Breast epithelium (tissue), 4 donors: ENCODE measurements at places on chromosomes 2 and 18. TPM values are rescaled to one million over a fixed set of nuclear protein-coding genes. Genes with fewer than 3 reads are reported as not detected.
A peak's percentile ranks its signal among the peaks of the same experiment; 100 is the strongest.

DNA sequence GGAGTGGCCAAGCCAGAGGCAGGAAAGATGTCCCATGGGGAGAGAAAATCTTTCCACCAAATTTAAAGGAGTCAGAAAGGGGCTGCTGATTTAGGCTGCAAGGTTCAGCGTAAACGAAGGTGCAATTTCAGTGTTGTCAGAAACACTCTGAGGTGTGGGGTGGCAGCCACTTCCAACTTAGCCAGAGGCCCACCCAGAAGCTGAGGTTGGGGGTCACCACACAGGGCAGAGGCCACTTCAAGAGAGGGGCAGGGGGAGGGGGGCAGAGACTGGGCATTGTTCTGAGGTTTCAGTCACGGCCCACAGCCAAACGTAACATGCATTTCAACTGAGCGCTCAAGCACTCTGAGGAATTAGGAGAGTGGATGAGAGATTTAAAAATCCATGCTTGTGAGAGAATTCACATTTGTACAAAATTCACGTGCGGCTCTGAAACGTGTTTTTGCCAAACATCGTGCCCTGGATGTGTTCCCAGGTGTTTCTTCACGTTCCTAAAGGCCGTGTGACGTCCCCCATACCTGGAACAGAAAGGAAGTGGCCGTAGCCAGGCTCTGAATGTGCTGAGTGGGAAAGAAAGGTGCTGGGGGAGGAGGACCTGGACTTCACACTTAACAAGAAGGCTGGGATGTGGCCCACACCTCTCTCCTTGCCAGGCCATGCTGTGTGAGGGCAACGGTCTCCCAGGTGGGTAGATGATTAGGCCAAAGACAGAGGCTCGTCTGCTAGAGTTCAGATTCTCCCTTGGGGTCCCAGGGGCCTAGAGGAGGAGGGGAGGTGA, 19.5 kb upstream of the BOK start:
- no peak for DNase-seq
- H3K4me1 ChIP-seq = peaks cover 15% of the 10 kb centered on the region
- no peaks in the 10 kb centered on the region for H3K27me3 ChIP-seq
- no peak overlapping the region for H3K27ac ChIP-seq

Gene NEB
- total RNA-seq = 2.0 TPM

- no peaks in the 10 kb centered on the region for H3K4me1 ChIP-seq
- no peak overlapping the region for H3K27ac ChIP-seq
- no peaks in the 10 kb centered on the region for H3K27me3 ChIP-seq
- no peaks in the 10 kb centered on the region for H3K36me3 ChIP-seq
- H3K4me3 ChIP-seq = no peak overlapping the region
These were observed 75.6 kb upstream of the EFEMP1 start for GRCh38 chr2:55999231-55999630.

- H3K4me3 ChIP-seq = peak overlapping the region; percentile 21
- DNase-seq = no peak
- H3K36me3 ChIP-seq = no peaks in the 10 kb centered on the region
- H3K27me3 ChIP-seq = no peaks in the 10 kb centered on the region
These were observed 77.5 kb downstream of the EIF2AK3 start for GRCh38 chr2:88549616-88550292.

DNA sequence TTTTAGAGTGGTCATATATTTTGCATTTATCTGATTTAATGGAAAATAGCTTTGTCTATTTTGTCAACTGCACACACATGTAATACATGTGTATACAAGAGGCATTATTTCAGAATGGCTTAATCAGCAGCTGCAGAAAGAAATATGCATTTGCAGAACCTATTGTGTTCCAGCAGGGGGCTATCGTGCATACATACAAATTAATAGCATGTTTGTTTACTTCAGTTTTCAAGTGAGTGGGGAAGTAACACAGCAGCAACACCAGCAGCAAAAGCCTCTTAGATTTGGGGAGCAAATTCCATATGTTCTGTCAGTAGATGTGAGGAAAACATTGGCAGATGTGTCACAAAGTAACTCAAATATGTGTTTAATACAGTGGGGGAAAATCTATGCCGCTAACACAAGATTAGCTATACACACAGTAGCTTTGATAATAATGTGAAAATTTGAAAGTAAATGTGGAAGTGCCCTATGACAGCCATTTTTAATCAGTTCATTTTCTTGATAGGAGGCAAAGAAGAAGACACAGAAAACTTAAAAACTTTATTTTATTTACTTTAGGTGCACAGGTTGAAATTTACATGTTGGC, 218.1 kb downstream of the WDR7 start:
- no peaks in the 10 kb centered on the region for H3K36me3 ChIP-seq
- H3K4me3 ChIP-seq = no peak overlapping the region
- H3K27ac ChIP-seq = no peak overlapping the region
- DNase-seq = no peak

- H3K4me3 ChIP-seq = no peak overlapping the region
- DNase-seq = no peak
- H3K27me3 ChIP-seq = peaks cover 4% of the 10 kb centered on the region
- no peaks in the 10 kb centered on the region for H3K4me1 ChIP-seq
- no peaks in the 10 kb centered on the region for H3K36me3 ChIP-seq
- no peak overlapping the region for H3K27ac ChIP-seq
These were observed 63.6 kb upstream of the SH3RF3 start for GRCh38 chr2:109065391-109065734.

GRCh38 chr2:428591-428990, 140.7 kb upstream of the ALKAL2 start:
- no peaks in the 10 kb centered on the region for H3K36me3 ChIP-seq
- no peaks in the 10 kb centered on the region for H3K4me1 ChIP-seq
- no peak for DNase-seq

Gene RASGRP3
- 9.3 TPM for total RNA-seq

Gene TANC1
- total RNA-seq = 18.9 TPM

DNA sequence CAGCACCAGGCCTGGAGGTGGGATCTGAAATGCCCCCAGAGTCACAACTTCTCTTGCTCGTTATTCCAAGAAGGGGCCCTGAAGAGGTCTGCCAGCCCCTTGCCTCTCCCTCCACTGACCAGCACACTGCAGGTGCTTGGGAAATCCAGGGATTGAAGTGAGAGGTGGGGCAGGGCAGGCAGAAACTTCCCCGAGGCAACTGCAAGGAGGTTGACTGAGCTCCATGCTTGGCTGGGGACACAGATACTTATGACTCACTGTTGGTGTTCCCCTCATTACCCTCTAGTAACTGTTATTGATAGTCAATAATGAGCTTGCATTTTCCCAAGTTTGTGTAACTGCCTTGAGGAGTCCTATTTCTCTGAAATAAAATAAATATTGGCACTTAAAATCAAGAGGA, 47.5 kb downstream of the MARCO start:
- DNase-seq = no peak
- no peaks in the 10 kb centered on the region for H3K36me3 ChIP-seq
- H3K27me3 ChIP-seq = no peaks in the 10 kb centered on the region

GRCh38 chr2:120943403-120944034, 207.9 kb downstream of the GLI2 start:
- H3K4me1 ChIP-seq = no peaks in the 10 kb centered on the region
- no peaks in the 10 kb centered on the region for H3K36me3 ChIP-seq
- DNase-seq = no peak
- H3K27me3 ChIP-seq = no peaks in the 10 kb centered on the region

- no peak overlapping the region for H3K27ac ChIP-seq
- DNase-seq = no peak
- no peaks in the 10 kb centered on the region for H3K4me1 ChIP-seq
- no peaks in the 10 kb centered on the region for H3K27me3 ChIP-seq
- H3K4me3 ChIP-seq = no peak overlapping the region
These were observed 646.9 kb upstream of the ZEB2 start for GRCh38 chr2:145166731-145167302.

- no peak for DNase-seq
- H3K27me3 ChIP-seq = no peaks in the 10 kb centered on the region
- no peak overlapping the region for H3K27ac ChIP-seq
- no peaks in the 10 kb centered on the region for H3K4me1 ChIP-seq
These were observed 34.0 kb downstream of the SLC4A1AP start for GRCh38 chr2:27697660-27698059.

Gene VWA3B
- not detected for total RNA-seq

Gene CYP26B1
- 3.8 TPM for total RNA-seq

GRCh38 chr2:45068571-45069140, 59.4 kb upstream of the SIX2 start:
- H3K4me1 ChIP-seq = no peaks in the 10 kb centered on the region
- no peaks in the 10 kb centered on the region for H3K27me3 ChIP-seq
- H3K36me3 ChIP-seq = no peaks in the 10 kb centered on the region
- DNase-seq = no peak
- no peak overlapping the region for H3K27ac ChIP-seq
- no peak overlapping the region for H3K4me3 ChIP-seq

DNA sequence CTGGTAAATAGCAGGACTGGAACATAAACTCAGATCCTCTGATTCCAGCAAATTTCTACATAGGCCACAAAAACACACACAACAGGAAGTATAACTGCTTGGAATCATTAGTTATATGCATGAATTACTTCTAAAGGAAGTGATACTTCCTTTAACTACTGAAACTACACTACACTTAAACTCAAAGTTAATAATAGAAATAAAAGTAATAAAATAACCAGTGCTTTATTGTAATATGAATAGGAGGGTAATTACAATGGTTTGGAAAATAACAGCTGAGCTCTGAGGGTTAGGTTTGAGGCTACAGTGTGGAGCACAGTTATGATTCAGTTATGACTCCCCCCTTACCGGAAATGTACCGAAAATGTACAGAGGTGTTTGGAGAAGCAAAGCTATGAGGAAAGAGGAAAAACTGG, 18.5 kb upstream of the POLI start:
- no peaks in the 10 kb centered on the region for H3K36me3 ChIP-seq
- no peaks in the 10 kb centered on the region for H3K27me3 ChIP-seq
- H3K4me1 ChIP-seq = no peaks in the 10 kb centered on the region
- DNase-seq = no peak
- H3K4me3 ChIP-seq = no peak overlapping the region
- no peak overlapping the region for H3K27ac ChIP-seq

Gene EFHD1
- 52.8 TPM for total RNA-seq

- no peak for DNase-seq
- no peaks in the 10 kb centered on the region for H3K4me1 ChIP-seq
- H3K36me3 ChIP-seq = no peaks in the 10 kb centered on the region
- H3K27ac ChIP-seq = peak overlapping the region; percentile 100
These were observed 433 bp downstream of the NPC1 start for GRCh38 chr18:23585897-23586248.

Gene ACTR1B
- total RNA-seq = 59.6 TPM

Gene G6PC2
- not detected for total RNA-seq

GRCh38 chr2:191165176-191165643, 14.4 kb upstream of the STAT4 start:
- H3K27me3 ChIP-seq = no peaks in the 10 kb centered on the region
- no peak for DNase-seq
- H3K36me3 ChIP-seq = no peaks in the 10 kb centered on the region
- H3K4me1 ChIP-seq = no peaks in the 10 kb centered on the region

- H3K36me3 ChIP-seq = no peaks in the 10 kb centered on the region
- H3K4me1 ChIP-seq = no peaks in the 10 kb centered on the region
- H3K27me3 ChIP-seq = no peaks in the 10 kb centered on the region
These were observed 16.4 kb upstream of the RTTN start for GRCh38 chr18:70221915-70222278.

DNA sequence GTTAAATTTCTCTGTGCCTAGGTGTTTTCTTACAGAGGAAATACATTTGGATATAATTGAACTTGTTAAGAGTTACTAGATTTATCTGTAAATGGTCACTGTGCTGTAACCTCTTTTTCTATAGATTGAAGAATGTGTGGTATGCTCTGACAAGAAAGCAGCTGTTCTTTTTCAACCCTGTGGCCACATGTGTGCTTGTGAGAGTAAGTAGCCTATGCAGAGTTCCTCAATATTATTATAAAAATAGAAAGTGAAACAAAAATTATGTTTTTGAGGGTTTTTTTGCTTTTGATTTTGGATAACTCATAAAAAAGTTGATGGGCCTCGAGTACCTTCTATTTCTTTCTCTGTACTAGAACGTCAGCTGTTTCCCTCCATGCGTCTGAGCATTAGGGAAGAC, 112.4 kb downstream of the MIB1 start:
- H3K4me1 ChIP-seq = no peaks in the 10 kb centered on the region
- H3K27ac ChIP-seq = no peak overlapping the region
- peaks cover 10% of the 10 kb centered on the region for H3K36me3 ChIP-seq
- H3K27me3 ChIP-seq = no peaks in the 10 kb centered on the region
- H3K4me3 ChIP-seq = no peak overlapping the region

- no peak overlapping the region for H3K4me3 ChIP-seq
- H3K36me3 ChIP-seq = no peaks in the 10 kb centered on the region
- no peaks in the 10 kb centered on the region for H3K4me1 ChIP-seq
- H3K27ac ChIP-seq = no peak overlapping the region
These were observed 4.5 kb upstream of the GAL3ST2 start for GRCh38 chr2:241772063-241772499.

- H3K36me3 ChIP-seq = no peaks in the 10 kb centered on the region
- no peak for DNase-seq
- no peak overlapping the region for H3K4me3 ChIP-seq
- H3K27me3 ChIP-seq = no peaks in the 10 kb centered on the region
- H3K4me1 ChIP-seq = no peaks in the 10 kb centered on the region
These were observed 207.1 kb downstream of the NDUFA10 start for GRCh38 chr2:239818086-239818485.

Gene TEX44
- total RNA-seq = not detected

DNA sequence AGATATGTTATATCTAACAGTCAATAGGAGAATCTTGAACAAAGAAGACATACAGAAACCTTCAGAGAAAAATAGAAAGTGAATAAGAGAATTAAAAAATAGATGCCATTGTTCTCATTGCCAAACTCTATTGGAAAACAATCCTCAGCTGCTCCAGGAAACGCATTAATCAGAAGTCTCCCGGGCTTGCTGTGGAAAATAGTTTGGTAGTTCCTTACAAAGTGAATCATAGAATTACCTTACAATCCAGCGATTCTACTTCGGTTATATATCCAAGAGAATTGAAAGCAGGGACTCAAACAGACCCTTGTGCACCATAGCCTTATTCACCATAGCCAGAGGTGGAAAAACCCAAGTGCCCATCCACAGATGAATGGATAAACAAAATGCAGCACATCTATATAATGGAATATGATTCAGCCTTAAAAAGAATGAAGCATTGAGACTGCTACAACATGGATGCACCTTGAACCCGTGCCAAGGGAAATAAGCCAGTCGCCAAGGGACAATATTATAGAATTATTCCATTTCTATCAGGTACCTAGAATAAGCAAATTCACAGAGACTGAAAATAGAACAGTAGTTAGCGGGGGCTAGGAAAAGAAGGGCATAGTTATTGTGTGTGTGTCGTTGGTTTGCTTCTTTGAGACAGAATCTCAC, 21.9 kb upstream of the CHRNA1 start:
- peak overlapping the region; percentile 75 for H3K27ac ChIP-seq
- DNase-seq = no peak
- no peak overlapping the region for H3K4me3 ChIP-seq
- no peaks in the 10 kb centered on the region for H3K27me3 ChIP-seq

Gene CCDC121
- 8.9 TPM for total RNA-seq

DNA sequence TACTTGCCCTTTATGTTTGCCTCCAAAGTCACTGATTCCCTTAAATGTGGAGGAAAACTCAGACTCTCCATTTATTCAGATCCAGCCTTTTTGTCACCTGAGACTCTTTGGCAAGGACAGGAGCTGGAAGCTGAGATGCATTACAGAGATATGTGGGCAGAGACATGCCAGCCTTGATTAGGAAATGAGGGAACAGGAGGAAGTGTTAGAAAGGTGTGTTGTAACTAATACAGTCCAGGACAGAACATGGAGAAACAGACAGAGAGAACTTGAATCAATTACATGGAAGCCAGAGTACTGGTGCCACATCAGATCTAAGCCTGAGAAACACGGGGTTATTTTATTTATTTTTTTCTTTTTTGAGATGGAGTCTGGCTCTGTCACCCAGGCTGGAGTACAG, 79.0 kb downstream of the SP100 start:
- no peak for DNase-seq
- H3K4me1 ChIP-seq = no peaks in the 10 kb centered on the region
- H3K36me3 ChIP-seq = peaks cover 4% of the 10 kb centered on the region
- no peak overlapping the region for H3K4me3 ChIP-seq
